ENCODE measurements at places on chromosomes 16 and 17.

DNA sequence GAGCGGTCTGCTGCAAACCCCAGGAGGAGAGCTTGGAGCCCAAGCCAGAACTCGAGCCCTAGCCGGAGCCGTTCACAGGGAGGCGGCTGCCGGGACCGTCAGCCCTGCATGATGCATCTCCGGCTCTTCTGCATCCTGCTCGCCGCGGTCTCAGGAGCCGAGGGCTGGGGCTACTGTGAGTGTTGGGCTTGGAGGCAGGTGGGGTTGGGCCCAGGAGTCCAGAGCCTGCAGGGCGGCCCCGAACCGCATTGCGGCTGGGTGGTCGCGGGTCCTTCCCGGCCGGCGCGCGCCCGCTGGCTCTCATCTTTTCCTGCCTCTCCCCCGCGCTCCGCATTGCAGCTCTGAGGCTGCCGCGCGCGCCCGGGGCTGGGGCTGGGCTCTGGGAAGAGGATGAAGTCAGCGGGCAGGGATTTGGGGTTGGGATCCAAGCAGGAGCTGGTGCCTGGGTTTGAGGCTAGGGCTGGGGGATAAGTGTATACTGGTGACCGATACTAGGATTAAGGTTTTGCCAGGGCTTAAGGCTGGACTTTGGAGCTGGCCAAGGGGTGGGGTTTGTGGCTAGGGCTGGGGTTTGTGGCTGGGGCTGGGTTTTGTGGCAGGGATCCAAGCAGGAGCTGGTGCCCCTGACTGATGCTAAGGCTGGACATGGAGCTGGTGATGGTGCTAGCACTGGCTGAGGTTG lies 532 bp downstream of the CNTNAP1 start:
- DNase-seq, result peak; percentile 63

DNA sequence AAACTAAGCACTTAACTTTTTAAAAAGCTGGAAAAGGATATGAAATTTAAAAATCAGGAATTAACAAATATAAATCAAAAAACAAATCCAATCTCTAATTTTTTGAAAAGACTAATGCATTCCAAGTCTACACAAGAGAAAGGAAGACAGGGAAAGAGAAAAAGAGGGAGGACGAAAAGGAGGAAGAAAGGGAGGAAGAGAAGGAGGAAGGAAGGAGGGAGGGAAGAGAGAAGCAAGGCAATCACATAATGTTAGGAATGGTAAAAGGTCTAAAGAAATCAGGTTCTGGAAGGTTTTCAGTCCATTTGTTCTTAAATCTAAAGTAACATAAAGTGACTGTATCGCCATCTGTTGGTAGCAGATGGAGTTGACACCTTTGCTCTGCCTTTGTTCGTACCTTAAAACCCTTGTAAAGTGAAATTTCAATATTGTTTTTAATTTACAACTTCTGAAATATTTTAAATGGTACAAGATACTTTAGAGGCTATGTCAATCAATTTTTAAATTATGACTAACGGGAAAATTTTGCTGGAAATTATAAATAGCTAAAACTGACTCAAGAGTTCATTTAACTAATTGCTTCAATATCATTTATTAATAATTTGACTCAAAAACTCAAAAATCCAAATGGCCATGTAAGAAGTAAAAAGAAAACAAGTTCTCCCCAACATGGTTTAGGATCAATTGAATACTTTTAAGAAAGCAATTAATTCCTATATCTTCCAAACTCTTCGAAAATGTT lies 20.4 kb upstream of the CDYL2 start:
- no peak for DNase-seq

DNA sequence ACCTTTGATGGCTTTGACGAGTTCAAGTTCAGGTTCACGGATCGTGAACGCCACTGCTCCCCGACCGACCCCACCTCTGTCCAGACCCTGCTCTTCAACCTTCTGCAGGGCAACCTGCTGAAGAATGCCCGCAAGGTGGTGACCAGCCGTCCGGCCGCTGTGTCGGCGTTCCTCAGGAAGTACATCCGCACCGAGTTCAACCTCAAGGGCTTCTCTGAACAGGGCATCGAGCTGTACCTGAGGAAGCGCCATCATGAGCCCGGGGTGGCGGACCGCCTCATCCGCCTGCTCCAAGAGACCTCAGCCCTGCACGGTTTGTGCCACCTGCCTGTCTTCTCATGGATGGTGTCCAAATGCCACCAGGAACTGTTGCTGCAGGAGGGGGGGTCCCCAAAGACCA lies 17.6 kb downstream of the NOD2 start:
- DNase-seq, result no peak

GRCh38 chr16:57526498-57526897 lies 9.9 kb downstream of the CCDC102A start:
- no peak for DNase-seq

DNA sequence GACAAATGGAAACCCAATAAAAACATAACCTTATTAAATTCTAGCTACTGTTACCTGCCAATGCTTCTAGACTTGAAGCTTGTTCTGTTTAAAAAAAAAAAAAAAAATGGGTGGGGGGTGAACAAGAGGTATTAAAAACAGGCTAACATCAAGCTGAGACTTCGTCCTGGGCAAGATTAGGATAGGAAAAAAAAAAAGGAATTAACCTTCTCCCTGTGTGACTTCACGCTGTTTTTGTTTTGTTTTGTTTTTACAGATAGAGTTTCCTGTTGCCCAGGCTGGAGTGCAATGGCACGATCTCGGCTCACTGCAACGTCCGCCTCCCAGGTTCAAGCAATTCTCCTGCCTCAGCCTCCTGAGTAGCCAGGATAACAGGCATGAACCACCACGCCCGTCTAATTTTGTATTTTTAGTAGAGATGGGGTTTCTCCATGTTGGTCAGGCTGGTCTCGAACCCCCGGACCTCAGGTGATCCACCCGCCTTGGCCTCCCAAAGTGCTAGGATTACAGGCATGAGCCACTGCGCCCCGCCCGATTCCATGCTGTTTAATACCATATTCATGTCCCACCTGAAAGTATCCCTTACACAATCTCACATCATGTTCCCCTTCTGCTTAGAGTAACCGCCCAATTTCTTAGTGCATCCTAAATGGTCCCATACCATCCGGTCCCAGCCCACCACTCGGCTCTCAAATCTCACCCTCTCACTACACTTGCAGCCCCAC lies 2.2 kb downstream of the USP31 start:
- DNase-seq, result no peak

GRCh38 chr17:76566988-76567431 lies 18.6 kb downstream of the ST6GALNAC2 start:
- no peak for DNase-seq

DNA sequence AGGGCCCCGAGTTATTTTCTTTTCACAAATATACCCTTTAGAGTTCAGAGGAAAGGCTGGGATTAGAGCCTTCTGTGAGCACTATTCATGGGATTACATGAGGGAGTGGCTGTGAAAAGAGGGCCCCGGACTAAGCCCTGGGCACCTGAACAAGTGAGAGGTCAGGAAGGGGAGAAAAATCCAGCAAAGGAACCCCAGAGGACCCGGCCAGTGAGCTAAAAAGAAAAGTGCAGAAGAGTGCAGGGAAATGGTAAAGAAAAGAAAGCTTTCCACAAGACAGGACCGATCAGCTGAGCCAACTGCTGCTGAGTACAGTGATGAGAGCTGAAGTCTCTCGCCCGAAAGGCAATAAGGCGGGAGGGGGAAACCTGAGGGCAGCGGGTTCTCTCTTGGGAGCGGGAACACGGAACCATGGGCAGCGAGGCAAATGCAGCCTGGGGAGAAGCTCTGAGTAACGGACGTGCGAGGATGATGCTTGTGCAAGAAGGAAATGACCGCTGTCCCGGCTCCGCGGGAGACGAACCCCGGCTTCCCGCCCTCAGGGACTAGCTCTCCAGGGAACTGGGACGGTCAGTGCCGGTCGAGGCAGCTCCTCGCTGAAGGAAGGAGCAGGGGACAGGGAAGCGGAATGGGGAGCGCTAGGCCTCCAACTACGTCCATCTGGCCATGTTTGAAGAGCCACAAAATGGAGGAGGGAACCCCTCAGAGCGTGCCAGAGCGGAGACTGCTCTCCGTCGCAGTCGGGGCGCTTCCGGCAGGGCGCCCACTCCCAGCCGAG lies 665 bp upstream of the ALDH3A2 start:
- peak; percentile 83 for DNase-seq

DNA sequence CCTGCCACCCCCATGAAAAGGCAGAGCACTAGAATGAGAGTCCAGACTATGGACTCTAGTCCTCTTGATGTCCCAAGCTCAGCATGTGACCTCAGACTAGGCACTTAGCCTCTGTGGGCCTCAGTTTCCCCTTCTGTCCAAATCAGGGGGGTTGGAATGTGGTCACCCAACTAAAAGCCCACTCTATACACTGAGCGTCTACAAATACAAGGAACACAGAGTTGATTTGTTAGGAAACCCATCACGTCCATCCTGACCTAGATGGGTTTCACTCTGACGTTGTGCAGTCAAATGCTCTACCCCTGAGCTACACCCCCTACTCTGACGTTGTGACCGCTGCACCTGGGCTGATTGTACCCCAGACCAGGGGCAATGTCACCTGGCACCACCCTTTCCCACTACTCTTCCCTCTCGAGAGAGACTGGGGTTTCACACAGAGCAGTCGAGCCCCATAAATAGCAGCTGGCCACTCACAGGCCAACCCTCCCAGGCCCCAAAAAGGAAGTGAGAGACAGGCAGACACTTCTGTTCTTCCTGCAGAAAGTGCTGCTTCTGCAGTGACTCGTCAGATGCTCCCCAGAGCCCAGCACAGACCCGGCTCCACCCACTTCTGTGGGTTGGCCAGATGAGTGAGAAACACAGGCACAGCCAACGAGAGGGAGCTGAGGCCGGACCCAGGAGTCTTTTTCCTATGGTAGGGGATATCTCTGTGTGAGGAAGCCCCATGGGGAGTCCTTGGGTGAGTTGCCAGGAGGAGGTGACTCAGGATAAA lies 16.1 kb upstream of the TNFRSF13B start:
- DNase-seq, result peak; percentile 85

DNA sequence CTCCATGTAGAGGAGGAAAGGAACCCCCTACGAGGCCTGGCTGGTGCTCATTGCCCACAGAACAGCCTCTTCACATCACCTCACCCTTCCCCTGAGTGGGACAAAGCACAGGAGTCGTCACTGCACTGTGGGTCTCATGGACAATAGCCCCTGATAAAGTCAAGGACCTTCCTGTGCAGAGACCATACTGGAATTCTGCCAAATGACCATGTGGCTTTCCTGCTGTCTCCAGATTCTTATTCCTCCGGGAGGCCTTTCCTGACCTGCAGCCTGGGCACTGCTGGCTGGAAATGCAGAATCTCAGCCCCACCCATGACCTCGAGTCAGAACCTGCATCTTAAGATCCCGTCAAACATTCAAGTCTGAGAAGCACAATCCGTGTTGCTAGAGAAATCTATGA lies 60.5 kb upstream of the ERN1 start:
- peak; percentile 54 for DNase-seq

- DNase-seq, result no peak
These were observed 2.3 kb upstream of the WNT3 start for GRCh38 chr17:46820592-46821450.

- no peak for DNase-seq
These were observed 32.7 kb downstream of the NFATC3 start for GRCh38 chr16:68117884-68118283.

- peak; percentile 88 for DNase-seq
These were observed 14.6 kb upstream of the CSNK1D start for GRCh38 chr17:82287868-82288801.

GRCh38 chr17:81090361-81091136 lies 55.6 kb downstream of the BAIAP2 start:
- peak; percentile 85 for DNase-seq

- DNase-seq, result no peak
These were observed 7.0 kb downstream of the CBLN1 start for GRCh38 chr16:49274591-49274990.

- DNase-seq, result no peak
These were observed 1107.3 kb upstream of the EEF2KMT start for GRCh38 chr16:6204945-6205344.

DNA sequence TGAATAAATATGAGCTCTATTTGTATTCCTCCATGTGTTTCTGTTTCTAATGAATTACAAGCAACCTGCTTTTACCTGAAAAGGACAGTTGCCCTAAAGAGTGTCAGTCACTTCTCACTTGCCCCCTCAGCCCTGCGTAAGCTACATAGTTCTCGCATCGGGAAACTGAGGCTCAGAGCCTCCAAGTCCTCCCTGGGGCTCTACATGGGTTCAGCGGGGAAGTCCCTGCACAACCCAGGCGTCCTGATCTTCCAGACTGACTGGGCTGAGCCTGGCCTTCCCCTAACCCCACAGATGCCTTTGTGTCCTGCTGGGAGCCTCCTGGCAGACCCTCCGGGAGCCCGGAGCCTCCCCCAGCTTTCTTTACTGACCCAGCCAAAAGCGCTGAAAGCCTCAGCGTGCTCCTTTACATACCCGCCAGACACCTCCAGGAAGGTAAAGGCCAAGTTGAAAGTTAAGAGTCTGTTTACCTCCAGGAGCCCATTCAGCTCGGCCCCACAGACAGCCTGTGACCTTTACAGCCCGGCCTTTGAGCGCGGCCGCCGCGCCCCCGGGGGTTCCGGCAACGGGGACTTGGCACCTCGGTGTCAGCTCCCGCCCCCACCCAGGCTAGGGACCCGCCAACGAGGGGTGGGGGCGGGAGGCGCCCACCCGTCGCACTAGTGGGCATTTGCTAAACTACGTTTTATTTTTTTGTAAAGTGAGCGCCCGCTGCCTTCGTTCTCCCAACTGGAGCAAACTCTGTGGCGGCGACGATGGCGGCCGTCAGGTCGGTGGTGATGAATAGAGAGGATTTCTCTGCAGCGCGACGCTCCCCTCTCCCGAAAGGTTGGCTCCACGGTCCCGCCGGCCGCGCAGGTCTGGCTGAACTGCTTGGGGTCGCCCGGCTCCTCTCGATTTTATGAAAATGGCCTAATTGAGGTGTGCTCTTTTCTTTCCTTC lies 4.4 kb upstream of the HOXB13 start:
- no peak for DNase-seq

- no peak for DNase-seq
These were observed 11.4 kb upstream of the APOH start for GRCh38 chr17:66240630-66241029.

DNA sequence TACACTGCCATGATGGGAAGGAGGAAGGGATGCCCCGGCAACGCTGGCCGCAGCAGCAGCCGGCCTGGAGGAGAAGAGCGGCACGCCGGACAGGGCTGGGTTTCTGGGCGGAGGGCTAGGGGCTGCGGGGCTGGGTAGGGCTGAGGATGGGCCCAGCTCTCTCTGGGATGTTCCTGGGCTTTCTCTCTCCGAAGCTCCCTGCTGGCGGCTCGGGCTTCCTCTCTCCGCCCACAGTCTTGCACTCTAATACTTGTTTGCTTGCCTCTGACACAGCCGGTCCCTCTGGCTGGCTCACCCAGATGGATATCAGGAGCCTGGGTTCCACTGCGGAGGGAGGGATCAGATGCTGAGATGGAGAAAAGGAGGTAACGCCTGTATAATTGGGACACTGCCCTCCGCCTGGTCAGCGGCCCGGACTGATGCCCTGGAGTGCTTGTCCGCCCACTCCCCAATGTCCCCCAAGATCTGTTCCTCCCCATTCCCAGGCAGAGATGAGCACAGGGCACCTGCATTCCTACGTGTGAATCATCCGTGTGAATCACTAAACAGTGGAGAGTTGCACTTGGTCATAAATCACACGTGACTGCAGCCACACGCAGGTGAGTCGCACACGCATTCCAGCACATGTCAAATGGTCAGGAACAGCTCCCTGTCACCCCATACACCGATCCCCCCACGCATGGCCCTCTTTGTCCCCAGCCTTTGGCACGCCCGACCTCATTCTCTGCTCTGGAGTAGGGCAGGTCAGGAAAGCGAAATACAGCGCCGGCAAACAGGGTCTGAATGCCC lies at the start of gene ALOXE3:
ALOXE3 (minus strand) TSS at position 535 of the 789 bp plus-strand sequence; CDS start at position 11, 524 bp downstream.
- DNase-seq, result no peak

GRCh38 chr17:63262751-63263476 lies 183.2 kb downstream of the CYB561 start:
- no peak for DNase-seq

- peak; percentile 45 for DNase-seq
These were observed 111.1 kb downstream of the SMG6 start for GRCh38 chr17:2192367-2193057.

Measured in heart left ventricle (tissue), 16 donors.